ENCODE measurements at places on chromosomes 5 and 9.

GRCh38 chr5:62326302-62326701 is 20.3 kb downstream of the KIF2A start:
- no peak for DNase-seq

GRCh38 chr9:81317939-81318338 is 371.4 kb downstream of the TLE1 start:
- DNase-seq = no peak

DNA sequence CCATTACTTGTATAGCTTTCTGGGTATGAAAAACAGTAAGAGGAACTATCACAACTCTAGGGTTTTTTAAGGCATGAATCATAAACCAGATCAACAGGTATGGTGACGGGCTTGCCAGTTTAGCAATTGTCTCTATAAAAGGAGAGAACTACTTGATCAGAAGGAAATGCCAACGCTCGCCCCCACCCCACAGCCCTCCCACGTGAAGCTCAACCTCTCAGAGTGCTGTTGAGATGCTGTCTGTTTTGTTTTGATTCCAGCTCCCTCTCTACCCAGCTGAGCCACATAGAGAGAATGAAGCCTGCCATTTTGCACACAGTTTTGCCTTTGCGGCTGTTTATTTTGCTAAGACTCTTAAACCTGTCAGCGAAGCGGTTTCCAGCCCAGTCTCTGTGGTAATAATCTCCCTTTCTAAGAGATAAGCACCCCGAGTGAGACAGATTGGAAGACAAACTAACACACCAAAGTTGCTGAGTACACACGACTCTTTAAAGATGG is 257.9 kb upstream of the ANKRD55 start:
- DNase-seq = no peak

DNA sequence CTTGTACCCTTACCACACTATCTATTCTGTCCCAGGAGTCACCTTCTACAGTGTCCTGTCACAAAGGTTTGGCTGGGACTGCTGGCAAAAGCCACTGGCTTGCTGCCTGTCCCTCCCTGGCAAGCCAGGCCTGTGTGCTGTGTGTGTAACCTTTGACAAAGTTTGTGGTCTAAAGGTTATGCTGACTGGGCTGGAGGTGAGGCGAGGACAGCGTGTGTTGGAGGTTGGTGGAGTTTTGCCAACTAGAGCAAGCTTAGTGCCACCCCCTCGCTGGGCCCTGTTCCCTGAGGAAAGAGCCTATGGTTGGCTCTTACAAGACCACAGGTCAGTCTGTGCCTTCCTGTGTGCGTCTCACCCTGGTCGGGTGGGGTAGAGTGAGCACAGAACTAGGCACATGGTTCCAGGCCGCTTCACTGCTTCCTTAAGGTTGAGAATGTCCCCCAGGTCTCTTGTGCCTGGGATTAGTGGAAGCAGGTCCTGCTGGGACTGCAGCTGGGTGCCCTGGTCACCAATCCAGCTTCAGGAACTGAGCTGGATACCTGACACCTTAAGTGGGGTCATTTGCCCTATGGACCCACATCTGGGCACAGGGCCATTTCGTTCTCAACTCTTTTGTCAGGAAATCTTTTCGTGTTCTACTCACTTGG is 152.2 kb downstream of the GADD45G start:
- no peak for DNase-seq

DNA sequence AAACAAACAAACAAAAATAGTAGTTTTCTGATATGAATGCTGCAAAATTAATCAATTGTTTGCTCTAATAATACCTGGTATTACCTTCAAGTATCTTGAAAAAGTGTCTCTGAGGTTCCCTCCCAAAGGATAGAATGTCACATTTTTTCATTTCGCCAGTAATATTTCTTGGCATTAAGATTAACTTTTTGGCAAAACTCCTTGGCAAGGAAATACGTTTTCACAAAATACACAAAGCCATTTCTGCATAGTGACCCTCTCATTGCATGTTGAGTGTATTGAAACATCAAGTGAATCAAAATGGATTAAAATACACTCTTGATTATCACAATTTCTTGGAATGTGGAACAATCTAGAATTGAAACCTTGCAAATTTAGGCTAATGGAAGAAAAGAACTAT is 230.5 kb downstream of the ATPSCKMT start:
- no peak for DNase-seq

GRCh38 chr5:1091632-1092031 is 20.2 kb downstream of the SLC12A7 start:
- DNase-seq = no peak

- DNase-seq = no peak
These were observed 229.8 kb downstream of the DRD1 start for GRCh38 chr5:175214152-175214551.

DNA sequence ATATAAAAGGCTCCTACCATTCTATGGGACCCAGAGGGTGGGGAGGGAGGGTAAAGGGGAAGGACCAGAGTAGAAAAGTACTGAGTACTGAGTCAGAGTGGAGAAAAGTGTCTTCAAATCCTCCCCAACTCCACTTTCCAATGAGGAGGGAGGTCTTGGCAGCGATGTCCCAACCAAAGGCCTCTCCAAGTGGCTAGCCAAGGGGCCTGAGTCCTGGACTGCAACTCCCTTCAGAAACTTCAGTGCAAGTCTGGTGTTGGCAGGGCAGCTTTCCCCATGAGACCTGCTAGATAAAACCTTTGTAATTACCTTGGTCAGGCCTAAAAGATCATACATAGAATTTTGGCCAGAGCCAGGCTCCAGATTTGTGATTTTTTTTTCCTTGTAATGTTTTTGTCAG is 111.3 kb upstream of the TNPO1 start:
- DNase-seq = no peak

- DNase-seq = no peak
These were observed 111.3 kb upstream of the ADRA1B start for GRCh38 chr5:159805021-159805420.

GRCh38 chr9:31005086-31005665 is 1379.3 kb upstream of the ACO1 start:
- no peak for DNase-seq

- no peak for DNase-seq
These were observed 217.6 kb upstream of the PIK3R1 start for GRCh38 chr5:67997892-67998457.

- DNase-seq = no peak
These were observed 62.4 kb downstream of the HMHB1 start for GRCh38 chr5:143874312-143874711.

DNA sequence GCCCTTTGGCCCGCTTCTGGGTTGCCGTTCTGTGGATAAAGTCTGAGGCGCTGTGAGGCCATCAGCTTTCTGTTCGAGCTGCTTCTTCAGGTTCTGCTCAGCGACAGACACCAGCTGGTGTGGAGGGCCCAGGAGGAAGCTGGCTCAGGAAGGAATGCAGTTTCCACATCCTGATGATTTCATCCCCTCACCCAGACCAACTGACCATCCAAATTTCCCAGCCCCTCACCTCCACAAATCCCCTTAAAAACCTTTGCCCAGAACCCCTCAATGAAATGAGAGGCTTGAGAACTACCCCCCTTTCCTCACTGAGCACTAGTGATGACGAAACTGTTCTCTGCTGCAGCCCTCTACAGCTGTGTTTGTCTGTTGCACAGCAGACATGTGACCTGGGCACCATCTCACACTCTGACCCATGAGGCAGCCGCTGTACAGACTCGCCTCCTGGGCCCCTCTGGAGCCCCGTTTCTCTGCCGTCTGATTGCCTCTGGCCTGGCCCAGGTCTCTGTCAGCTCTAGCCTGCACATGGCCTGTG is 45.4 kb downstream of the SPATA31C2 start:
- DNase-seq = no peak

DNA sequence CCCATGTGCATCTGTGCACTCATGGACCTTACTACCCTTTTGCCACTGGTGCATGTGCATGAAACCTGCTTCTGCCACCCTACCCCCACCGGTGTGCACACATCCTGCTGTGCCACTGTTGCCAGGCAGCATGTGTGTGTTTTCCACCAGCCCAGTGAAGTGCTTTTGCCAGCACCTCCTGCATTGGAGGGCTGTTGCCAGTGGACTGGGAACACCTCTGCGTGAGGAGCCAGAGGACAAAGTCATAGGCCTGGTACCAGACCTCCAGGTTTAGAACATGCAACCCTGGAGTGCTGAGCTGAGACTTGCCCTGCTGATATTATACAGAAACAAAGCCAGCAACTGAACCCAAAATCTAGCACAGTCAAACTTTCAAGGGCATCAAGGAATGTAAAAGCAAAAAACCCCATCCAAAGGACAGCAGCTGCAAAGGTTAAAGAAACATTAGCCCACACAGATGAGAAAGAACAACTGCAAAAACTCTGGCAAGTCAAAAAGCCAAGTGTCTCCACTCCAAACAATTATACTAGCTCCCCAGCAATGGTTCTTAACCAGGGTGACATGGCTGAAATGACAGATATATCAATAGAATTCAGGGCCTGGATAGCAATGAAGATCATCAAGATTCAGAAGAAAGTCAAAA is 70.6 kb upstream of the PTPN3 start:
- no peak for DNase-seq
